ENCODE measurements at places on chromosomes 13 and 19.

- no peak for DNase-seq
These were observed 19.4 kb upstream of the GSX1 start for GRCh38 chr13:27772651-27773425.

GRCh38 chr13:110136660-110137585, 170.0 kb downstream of the COL4A1 start:
- no peak for DNase-seq

GRCh38 chr19:45508417-45508860, 1.2 kb downstream of the VASP start:
- no peak for DNase-seq

DNA sequence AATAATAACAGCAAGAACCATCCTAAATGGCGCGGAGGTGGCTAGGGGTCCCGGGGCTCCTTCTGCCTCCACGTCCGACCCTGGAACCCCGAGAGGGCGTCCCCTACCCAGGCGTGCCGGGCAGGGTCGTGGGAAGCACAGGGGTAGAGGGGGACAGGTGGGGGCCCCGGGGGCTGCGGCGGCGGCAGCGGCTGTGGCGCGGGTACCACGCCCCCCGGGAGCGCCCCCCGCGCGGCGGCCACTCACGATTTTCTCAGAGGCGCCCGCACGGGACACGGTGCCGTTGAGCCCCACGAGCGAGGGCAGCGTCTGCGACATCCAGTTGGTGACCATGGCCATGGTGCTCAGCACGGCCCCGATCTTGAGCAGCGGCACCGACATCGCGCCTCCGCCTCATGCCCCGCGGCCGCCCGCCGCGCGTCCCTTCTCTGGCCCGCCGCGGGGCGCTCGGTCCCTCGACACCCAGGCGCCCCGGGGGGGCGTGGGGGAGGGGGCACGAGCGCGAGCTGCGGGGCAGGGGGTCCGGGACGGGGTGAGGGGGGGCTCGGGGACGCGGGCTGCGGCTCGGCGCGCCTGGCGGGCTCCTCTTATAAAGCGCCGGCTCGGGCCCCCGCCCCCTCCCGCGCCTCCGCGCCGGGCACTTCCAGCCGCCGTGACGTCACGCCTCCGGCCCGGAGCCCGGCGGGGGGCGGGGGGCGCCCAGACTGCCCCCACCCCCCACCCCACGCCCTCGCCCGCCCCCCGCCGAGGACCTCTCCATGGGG, 22.9 kb downstream of the OLFM2 start:
- DNase-seq: no peak

DNA sequence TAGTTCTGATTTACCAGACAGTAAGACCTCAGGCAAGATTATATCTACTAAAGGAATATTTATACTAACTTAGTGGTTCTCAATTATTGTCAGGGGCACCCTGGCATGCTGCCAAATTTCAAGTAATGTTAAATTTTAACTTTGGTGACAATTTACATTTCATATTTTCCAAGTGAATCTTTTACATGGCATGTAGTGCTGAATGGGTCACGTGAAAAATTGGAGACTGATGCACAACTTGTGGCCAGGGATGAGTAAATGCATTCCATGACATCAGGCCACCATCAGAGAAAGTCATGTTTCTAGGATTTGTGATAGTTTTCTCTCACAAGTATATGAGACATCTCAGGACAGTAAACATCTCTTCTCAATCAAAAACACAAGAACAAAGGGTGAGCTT, 202.6 kb upstream of the SOX21 start:
- DNase-seq: no peak

- DNase-seq: no peak
These were observed 45.7 kb upstream of the TDRD3 start for GRCh38 chr13:60351326-60351725.

DNA sequence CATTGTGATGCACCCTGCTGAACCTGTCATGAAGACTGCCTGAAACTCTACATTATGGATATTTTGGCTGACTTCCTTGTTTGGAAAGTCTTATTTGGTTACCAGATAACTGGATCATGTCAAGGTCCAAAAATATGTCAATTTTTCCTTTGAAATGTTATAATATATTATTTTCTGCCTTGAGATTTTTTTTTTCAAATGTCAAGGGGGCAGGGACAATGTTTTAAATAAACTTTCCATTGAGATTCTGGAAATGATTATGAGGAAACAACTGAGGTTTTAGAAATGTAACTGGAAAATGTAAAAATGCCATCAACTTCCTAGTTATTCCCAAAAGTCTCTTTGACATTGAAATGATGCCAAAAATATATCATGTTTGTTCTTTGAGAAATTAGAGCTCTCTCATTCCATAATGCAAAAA, 117.0 kb downstream of the RFC3 start:
- DNase-seq: no peak

- no peak for DNase-seq
These were observed 12.5 kb downstream of the IL12RB1 start for GRCh38 chr19:18074192-18074591.

- DNase-seq: no peak
These were observed 75.6 kb downstream of the TRPM4 start for GRCh38 chr19:49233163-49233562.

DNA sequence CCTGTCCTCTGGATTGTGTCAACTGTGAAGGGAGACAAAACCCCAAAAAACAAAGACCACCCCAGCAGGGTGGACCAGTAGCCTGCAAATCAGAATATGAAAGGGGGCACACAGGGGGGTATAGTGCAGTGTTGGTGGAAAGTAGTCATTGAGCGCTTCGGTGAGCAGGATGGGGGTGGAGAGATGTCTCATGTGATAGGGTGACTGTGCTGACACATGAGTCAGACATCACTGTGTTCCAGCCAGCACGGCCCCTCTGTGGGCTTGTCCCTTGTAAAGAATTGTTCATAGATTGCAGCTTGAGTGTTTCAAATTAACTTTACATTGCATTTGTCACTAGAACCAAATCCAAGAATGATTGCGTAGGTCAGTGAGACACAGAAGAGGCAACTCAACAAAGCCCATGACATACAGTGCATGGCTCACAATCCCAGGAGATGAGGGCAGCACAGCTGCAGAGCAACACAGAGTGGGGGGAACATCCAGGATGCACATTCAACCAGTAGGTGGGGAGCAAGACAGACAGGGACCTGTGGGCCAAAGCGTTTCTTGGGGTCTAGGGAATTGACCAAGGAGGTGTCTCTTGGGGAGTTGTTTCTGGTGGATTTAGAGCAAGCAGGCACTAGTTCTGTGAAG, 7.5 kb downstream of the ZNF440 start:
- no peak for DNase-seq

DNA sequence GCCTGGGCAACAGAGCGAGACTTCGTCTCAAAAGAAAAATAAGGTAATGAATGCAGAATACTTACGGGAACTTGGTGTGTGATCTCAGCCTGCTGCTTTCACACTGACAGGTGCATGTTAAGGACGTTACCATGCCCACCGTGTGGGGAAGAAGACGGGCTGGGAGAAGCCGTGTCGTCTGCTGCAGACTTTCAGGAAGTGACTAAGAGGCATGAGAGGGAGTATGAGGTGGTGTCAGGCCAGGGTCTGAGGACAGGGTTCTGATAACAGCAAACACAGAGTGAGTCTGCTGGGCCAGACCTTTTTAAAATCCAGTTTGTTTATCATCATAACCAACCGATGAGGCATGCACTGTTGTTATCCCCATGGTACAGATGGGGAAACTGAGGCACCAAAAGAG, 13.6 kb upstream of the GALP start:
- DNase-seq: no peak
